Cardiac muscle cell (in vitro differentiated cells and primary cell): ENCODE measurements at places on chromosomes 2 and 18. TPM values are rescaled to one million over a fixed set of nuclear protein-coding genes. Genes with fewer than 3 reads are reported as not detected.

SLC23A3 gene
- 0.09 TPM in 1 of 2 replicates, not detected in the other for total RNA-seq

- no peak for DNase-seq
Observed at GRCh38 chr18:318791-319291, 51.0 kb upstream of the THOC1 start.

GRCh38 chr2:94871226-94872087, at the start of gene TEKT4:
TEKT4 (plus strand) TSS chr2:94871430; CDS start chr2:94871580, 150 bp downstream.
- DNase-seq = no peak

IL1R1 gene
- total RNA-seq = 0.18 and 0.21 TPM in 2 replicates

DNA sequence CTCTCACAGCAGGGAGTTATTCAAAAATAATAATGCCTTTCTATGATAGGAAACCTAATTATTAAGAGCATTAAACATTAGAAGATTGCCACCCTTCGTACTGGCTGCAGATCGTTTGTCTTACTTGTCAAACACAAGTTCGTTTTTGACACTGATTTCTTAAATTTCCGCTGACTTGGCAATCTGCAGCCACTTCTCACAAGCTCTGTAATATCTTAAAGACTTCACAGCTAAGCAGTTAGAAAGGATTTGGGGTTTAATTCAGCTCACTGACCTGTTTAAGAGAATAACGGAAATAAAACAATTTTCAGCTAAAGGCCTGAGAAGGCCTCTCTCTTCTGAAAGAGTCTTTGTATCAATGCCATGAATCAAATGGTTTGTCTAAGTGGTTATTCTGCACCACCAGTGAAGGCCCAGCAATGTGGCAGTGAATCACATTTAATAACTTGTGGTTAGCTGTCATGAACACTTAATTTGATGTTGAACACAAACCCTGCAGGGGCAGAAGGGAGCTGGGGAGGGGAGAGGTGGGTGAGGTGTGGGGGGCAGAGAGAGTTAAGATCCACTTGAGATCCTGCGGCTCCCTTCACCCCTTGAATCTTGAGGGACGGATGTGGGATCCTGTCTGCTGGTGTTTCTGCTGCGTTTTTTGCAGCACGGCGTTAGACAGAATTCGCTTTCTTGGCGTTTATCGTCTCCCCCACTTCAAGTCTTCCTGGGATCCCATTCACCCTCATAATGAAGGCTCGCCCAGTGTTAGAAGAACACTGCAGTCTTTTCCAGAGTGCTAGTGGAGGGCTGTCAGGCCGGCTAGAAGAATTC, 145.4 kb upstream of the SATB2 start:
- no peak for DNase-seq

DNA sequence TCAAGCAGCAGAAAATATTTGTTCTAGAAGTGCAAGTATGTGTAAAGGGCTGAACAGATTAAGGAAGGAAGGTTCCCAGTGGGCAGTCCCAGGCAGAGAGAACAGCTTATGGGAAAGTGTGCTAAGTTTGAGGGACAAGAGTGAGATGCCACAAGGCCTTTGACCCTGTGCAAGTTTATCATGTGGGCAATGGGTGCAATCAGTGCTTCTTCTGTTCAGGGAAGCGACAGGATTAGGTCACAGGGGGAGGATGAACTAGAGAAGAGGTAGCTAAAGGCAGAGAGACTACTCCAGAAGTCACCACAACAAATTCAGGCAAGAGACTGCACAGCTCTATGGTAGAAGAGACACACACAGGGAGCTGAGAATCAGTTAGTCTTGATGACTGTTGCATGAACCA, 44.3 kb downstream of the LPIN2 start:
- DNase-seq = no peak

GRCh38 chr18:2559249-2559648, 12.1 kb downstream of the METTL4 start:
- DNase-seq = no peak

RAPH1 gene
- total RNA-seq = 9.3 and 36.5 TPM in 2 replicates

CPLX4 gene
- not detected in 2 replicates for total RNA-seq

- no peak for DNase-seq
Observed at GRCh38 chr2:34578641-34579040, 979.5 kb upstream of the FAM98A start.

- DNase-seq = no peak
Observed at GRCh38 chr2:20465716-20466394, 19.0 kb downstream of the RHOB start.

GRCh38 chr18:79429785-79430281, 34.1 kb downstream of the NFATC1 start:
- DNase-seq = no peak
